HTR-8/SVneo (cell line): ENCODE measurements at places on chromosomes 2 and 18.

- no peak for DNase-seq
Observed at GRCh38 chr2:38600921-38601455, 1.7 kb downstream of the HNRNPLL start.

DNA sequence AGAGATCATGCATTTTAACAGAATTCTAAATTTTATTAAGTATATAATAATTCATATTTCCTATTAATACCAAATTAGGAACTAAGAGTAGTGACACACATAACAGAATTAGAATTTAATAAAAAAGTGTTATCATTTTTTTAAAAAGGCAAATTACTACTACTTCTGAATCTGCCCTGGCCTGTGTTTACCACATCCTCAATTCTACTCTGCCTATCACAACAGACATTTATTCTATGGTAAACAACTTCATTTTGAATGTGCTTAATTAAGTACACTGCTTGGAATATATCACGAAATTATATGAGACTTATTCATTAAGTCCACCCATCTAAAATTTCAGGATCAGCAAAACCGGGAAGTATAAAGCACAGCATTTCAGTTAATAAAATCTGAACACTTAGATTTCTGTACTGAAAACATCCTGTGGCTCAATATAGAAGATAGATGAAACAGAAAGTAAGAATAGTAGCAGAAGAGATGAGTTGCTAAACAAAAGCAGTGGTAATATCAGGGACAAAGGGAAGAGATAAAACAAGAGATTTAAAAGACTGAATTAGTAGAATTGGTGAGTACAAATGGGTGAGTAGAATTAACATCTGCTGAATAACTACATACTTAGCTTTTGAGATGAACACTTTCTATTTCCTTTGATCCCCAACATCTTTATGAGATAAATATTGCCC is 3.7 kb downstream of the SMC6 start:
- DNase-seq, result no peak

GRCh38 chr2:74886811-74887210 is 52.9 kb downstream of the HK2 start:
- no peak for DNase-seq

DNA sequence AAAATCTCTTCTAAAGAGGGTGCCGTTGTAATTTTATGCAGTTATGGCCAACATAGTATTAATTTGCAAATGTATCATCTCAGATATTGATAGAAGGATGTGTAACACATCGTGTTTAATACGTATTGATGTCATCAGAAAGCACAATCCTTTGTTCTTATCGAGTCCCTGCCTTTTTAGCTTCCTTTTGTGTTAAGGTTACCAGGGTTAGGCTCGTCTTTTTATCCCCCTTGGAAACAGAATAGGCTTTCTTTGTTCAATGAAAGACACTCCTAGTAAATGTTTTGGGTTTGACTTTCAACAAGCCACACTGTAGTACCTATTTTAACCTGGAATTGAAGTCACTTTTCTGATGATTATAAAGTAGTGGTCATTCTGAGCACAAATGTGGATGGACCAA is 136.2 kb downstream of the WDR7 start:
- no peak for DNase-seq

- no peak for DNase-seq
Observed at GRCh38 chr2:180975585-180975984, 4.8 kb upstream of the UBE2E3 start.

DNA sequence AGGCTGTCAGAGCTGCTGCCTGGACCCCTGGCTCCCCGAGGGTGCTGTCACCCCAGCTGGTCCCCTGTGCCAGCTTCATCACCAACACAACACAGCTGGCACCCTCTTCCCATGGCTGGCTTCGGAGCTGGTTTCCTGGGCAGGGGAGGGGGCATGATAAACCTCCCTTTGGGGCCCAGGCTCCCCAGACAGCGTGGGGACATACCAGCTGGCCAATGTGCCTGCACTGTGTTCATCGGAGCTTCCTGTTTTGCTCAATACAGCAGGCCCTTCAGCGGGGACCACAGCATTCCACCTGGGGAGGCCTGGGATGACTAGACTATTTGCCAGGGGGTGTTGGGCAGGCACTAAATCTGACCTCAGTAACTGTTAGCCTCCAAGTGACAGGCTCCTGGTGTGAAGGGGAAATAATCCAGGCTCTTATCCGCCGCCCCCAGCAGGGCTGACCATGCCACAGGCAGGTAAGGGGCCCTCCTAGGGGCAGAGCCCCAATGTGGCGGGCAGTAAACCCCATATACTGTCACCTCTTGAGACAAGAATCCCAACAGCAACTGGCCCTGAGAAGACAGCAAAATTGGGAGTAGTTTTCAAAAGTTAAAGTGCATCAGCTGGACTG is 44.6 kb downstream of the EMX1 start:
- no peak for DNase-seq

- peak; percentile 79 for DNase-seq
Observed at GRCh38 chr2:48248251-48248933, 281.6 kb upstream of the STON1 start.

- DNase-seq, result no peak
Observed at GRCh38 chr2:16669388-16669787, 3.8 kb upstream of the CYRIA start.
